ENCODE measurements at places on chromosomes 12 and 14. TPM values are rescaled to one million over a fixed set of nuclear protein-coding genes. Genes with fewer than 3 reads are reported as not detected.

The NANOG gene
- total RNA-seq: not detected

The HOXC4 gene
- total RNA-seq: not detected

The TCL1B gene
- total RNA-seq: not detected

The GALNT16 gene
- not detected for total RNA-seq

DNA sequence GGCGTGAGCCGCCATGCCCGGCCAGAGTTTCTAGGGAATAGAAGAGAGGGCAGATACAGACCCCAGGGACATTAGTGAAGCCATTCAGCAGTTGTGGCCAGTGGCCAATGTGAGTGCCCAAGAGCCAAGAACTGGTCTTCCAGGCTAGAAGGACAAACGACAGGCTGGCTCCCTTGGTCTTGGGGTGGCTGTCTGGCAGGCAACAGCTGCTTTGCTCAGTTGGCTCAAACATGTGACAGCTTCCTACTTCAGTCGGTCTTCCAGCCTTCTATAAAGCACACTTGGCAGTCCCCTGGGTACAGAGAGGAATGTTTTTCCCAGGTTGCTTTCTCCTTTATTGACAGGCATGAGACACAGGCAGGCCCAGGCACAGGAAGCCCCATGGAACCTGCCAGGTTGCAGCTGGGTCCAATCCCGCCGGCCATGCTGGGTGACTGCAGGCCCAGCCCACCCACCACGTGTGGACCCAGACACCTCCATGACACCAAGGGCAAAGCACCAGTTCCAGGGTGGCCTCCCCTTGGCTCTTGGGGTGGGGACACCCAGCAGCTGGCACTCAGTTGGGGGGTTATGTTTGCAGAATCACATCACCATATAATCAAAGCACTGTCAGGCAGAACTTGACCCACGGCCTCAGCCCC is 15.4 kb downstream of the CHGA start:
- no peak overlapping the region for H3K4me3 ChIP-seq
- H3K27me3 ChIP-seq: no peaks in the 10 kb centered on the region
- no peaks in the 10 kb centered on the region for H3K4me1 ChIP-seq
- no peaks in the 10 kb centered on the region for H3K36me3 ChIP-seq
- DNase-seq: no peak

- no peaks in the 10 kb centered on the region for H3K36me3 ChIP-seq
- no peak overlapping the region for H3K4me3 ChIP-seq
- no peak for DNase-seq
Measured at GRCh38 chr14:74326369-74327152, 21.7 kb upstream of the VRTN start.

DNA sequence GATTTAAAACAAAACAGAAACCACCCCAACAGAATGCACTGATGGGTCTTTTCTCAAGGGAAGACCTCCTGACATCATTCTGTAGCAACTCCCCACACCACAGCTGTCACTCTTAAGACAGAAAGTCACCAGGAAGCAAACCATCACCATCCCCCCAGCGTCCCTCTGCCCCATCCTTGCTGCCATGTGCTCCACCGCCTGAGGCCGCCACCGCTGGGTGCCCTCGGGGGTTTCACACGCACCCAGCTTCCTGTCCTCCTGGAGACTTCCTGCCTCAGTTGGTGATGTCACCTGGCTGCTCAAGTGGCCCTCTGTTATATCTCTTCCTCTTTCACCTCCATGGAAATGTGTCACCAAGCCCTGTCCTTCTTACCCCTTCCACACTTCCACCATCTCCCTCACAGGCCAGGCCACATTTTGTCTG is 71.4 kb upstream of the GPR68 start:
- H3K4me3 ChIP-seq: peak overlapping the region; percentile 82
- peaks cover 60% of the 10 kb centered on the region for H3K36me3 ChIP-seq
- H3K27ac ChIP-seq: peak overlapping the region; percentile 97
- no peaks in the 10 kb centered on the region for H3K27me3 ChIP-seq
- H3K4me1 ChIP-seq: peaks cover 64% of the 10 kb centered on the region
- peak; percentile 95 for DNase-seq

DNA sequence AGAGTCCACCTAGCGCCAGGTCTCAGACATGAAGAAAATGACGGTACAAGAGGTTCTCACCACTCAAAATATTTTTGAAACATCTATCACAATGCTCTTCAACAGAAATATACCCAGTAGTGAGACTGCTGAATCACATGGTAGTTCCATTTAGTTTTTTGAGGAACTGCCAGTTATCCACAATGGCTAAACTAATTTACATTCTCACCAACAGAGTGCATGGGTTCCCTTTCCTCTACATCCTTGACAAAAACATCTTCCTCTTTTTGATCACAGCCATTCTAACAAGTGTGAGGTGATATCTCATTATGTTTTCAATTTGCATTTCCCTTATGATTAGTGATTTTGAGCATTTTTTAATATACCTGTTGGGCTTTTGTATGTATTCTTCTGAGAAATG is 5.7 kb upstream of the GPR65 start:
- H3K27me3 ChIP-seq: peaks cover 1% of the 10 kb centered on the region
- peaks cover 38% of the 10 kb centered on the region for H3K4me1 ChIP-seq
- H3K4me3 ChIP-seq: no peak overlapping the region
- DNase-seq: no peak
- H3K36me3 ChIP-seq: peaks cover 6% of the 10 kb centered on the region
- H3K27ac ChIP-seq: no peak overlapping the region

DNA sequence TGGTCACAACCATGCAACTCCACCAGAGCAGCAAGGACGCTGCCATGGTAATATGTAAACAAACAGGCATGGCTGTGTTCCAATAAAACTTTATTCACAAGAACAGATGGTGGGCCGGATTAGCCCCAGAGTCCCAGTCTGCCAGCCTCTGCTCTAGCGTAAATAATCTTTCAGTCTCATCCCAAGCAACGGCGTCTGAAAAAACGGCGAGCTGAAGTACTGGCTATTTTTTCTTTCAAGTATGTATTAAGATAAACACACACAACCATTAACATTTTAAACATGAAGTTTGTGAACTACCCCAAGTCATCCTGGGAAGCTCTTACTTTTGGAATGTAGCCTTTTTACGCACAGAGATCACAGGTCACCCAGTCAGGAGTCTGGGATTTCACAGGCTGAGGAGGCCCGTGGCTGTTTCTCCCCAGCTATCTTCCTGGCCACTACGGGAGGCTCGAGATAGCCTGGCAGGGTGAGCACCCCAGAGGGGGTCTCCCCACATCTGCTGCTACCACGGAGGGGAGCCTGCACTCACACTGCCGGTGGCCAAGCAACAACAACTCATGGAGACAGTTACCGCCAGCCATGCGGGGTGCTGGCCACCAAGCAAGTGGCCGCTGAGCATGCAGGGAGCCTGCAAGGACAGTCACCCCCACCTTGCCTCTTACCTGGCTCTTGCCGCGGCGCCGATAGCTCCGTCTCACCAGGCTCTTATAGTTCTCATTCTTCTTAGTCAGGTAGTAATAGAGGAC is 124.6 kb downstream of the RFLNA start:
- H3K4me3 ChIP-seq: no peak overlapping the region
- H3K4me1 ChIP-seq: no peaks in the 10 kb centered on the region
- peaks cover 18% of the 10 kb centered on the region for H3K36me3 ChIP-seq
- H3K27ac ChIP-seq: peak overlapping the region; percentile 17
- no peak for DNase-seq

- peaks cover 20% of the 10 kb centered on the region for H3K4me1 ChIP-seq
- H3K27me3 ChIP-seq: peaks cover 4% of the 10 kb centered on the region
- H3K4me3 ChIP-seq: no peak overlapping the region
- peaks cover 22% of the 10 kb centered on the region for H3K36me3 ChIP-seq
Measured at GRCh38 chr14:70597731-70598130, 2.7 kb downstream of the MED6 start.

GRCh38 chr12:24020397-24021163 is 71.1 kb upstream of the SOX5 start:
- no peak overlapping the region for H3K4me3 ChIP-seq
- no peaks in the 10 kb centered on the region for H3K4me1 ChIP-seq
- H3K36me3 ChIP-seq: no peaks in the 10 kb centered on the region
- no peak overlapping the region for H3K27ac ChIP-seq
- no peaks in the 10 kb centered on the region for H3K27me3 ChIP-seq

GRCh38 chr12:6925239-6925539 is 2.6 kb upstream of the ATN1 start:
- H3K4me3 ChIP-seq: peak overlapping the region; percentile 69
- DNase-seq: no peak
- H3K4me1 ChIP-seq: peaks cover 50% of the 10 kb centered on the region
- H3K36me3 ChIP-seq: peaks cover 39% of the 10 kb centered on the region
- no peaks in the 10 kb centered on the region for H3K27me3 ChIP-seq

GRCh38 chr12:13339538-13339937 is 143.0 kb downstream of the EMP1 start:
- peaks cover 2% of the 10 kb centered on the region for H3K4me1 ChIP-seq
- no peak for DNase-seq
- H3K36me3 ChIP-seq: no peaks in the 10 kb centered on the region
- no peak overlapping the region for H3K4me3 ChIP-seq
- no peak overlapping the region for H3K27ac ChIP-seq

GRCh38 chr14:62314871-62315270 is 552.7 kb downstream of the SNAPC1 start:
- no peaks in the 10 kb centered on the region for H3K27me3 ChIP-seq
- H3K36me3 ChIP-seq: no peaks in the 10 kb centered on the region
- H3K4me1 ChIP-seq: no peaks in the 10 kb centered on the region
- DNase-seq: no peak

DNA sequence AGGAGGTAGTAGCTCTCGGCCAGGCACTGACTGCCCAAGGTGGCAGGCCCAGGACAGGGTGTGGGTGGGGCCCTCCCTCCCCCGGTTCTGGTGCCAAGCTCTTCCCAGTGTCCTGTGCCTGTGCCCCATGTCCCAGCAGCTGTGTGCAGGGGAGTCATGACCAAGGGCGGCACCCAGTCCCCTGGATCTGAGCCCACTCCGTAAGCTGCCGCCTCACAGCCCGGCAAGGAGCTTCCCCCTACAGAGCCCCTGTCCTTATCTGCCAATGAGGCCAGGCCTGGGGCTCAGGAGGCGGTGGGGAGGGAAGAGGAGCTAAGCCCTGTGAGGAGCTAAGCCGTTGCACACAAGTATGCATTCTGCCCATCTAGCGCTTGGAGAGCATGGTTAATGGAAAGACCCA is 5.6 kb upstream of the C14orf180 start:
- no peaks in the 10 kb centered on the region for H3K36me3 ChIP-seq
- H3K4me1 ChIP-seq: no peaks in the 10 kb centered on the region
- no peak overlapping the region for H3K27ac ChIP-seq
- no peak for DNase-seq
- no peak overlapping the region for H3K4me3 ChIP-seq
- no peaks in the 10 kb centered on the region for H3K27me3 ChIP-seq

- no peaks in the 10 kb centered on the region for H3K4me1 ChIP-seq
- H3K27me3 ChIP-seq: no peaks in the 10 kb centered on the region
- H3K27ac ChIP-seq: no peak overlapping the region
Measured at GRCh38 chr12:71236133-71236660, 78.4 kb upstream of the TSPAN8 start.

DNA sequence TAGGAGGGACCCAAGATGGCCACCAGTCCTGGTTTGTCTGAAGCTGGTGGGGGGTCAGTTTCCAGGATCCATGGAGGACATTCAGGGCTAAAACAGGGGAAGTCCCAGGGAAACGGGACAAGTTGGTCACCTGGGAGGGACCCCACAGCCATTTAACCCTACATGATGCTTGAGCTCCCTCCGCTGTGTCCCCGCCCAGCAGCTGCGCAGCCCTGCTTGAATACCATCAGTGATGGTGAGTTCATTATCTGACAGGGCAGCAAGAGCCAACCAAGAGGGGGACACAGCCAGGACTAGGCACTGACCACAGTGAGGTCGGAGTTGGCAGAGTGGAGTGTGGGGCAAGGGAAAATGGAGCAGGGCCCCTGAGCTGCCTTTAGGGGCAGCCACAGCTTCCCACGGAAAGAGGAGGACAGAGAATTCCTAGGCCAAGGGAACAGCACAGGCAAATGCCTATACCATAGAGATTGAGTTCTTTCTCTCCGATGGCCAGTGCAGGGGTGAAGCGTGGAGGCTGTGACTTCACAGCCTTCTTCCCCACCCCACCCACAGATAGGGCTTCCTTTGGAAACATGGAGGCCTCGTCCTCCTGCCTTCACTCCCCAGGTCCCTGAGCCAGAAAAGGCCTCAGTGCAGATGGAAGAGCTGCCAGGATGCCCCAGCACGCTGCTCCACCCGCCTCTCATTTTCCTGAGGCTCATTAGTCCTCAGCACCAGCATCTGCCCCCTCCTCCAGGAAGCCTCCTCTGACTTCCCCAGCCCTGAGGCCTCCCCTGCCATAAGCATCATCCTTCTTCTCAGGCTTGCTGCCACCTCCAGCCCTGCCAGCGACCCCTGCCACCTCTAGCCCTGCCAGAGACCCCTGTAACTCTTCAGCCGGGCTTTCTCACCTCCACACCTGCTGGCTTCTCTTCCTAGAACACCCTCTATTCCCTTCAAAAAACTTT is 51.4 kb downstream of the CYP46A1 start:
- H3K36me3 ChIP-seq: no peaks in the 10 kb centered on the region
- DNase-seq: no peak
- no peaks in the 10 kb centered on the region for H3K4me1 ChIP-seq
